ENCODE measurements at places on chromosomes 11 and 22.

- DNase-seq: no peak
Observed at GRCh38 chr11:105152021-105152512, 12.5 kb upstream of the CARD18 start.

DNA sequence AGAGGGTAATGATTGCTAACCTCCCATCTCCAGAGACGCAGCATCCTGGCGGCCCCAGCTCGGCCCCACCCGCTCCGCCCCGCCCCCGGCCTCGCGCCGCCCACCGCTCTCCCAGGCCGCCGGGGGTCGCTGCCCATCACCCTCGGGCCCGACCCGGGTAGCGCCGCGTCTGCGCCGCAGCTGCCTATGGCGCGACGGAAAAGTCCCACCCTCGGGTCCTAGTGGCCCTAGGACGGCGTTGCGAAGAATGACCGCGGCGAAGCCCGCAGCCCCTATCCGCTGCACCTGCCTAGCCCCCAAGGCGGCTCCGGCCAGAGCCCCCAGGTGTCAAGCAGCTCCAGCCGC lies 457 bp downstream of the CPSF7 start:
- DNase-seq: no peak

DNA sequence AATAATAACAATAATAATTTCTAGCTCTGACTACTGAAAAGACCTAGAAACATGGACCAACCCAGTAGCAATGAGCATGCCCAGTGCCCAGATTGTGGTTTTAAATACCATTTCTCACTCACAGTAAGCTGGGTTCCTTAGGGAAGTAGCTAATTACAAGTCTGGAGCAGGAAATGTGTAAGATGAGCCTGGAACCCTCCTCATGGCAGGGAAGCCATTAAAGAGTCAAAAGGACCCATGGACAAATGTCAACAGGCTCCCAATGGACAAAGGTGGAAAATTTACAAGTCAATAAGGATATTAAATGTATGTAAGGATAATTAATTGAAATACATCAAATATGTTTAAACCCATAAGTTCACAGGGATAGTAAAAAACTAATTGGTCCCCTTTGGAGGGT lies 10.6 kb upstream of the CSNK2A3 start:
- no peak for DNase-seq

DNA sequence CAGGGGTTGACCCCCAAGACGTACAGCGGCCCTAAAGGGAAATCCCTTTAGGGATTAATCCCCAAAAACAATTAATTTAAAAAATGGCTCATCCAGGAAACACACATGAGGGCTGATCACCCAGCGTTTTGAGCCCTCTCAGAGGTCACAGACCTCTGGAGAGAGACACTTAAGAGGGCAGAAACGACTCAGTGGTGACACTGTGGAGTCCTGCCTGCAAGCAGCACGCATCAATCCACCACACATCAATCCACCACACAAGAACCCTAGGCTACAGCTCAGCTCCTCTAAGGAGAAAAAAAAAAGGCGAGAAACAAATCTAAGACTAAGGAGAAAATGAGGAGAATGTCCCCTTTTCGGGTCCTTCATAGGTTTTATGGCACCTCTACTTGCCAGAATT lies 12.5 kb upstream of the SELENOH start:
- no peak for DNase-seq

DNA sequence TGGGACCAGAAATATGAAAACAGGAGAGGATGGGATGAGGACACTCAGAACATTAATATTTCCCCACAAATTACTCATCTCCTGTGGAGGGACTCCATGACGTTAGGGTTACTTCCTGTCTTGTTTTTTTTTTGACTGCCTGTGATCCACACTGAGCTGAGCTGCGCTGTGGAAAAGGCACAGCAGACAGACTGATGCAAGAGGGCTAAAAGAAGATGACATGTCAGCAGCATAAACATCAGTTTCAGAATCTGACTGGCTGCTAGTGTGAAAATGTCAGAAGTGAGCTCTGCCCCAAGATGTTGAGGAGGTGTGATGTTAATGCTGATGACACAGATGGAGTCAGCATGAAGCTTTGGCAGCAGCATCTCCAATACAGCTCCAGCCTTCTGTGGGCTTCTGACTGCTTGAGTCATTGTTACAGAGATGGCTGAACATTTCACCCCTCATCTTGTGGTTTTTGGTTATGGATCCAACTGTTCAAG lies 286.8 kb downstream of the BLID start:
- DNase-seq: no peak

DNA sequence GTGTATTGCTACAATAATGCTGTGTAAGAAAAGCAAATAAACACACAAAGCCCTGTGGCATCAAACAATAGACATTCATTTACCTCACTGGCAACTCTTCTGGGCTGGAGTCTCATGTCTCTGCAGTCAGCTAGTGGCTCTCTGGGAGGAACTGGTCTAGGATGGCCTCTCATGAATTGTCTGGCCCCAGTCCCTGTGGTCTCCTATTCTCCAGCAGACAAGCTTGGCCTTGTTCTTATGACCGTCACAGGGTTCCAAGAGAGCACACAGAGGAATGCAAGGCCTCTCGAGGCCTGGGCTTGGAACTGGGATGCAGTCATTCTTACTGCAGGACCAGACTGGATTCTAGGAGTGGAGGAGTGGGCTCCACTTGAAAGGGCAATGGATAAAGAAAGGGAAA lies 141.2 kb upstream of the NTM start:
- no peak for DNase-seq

DNA sequence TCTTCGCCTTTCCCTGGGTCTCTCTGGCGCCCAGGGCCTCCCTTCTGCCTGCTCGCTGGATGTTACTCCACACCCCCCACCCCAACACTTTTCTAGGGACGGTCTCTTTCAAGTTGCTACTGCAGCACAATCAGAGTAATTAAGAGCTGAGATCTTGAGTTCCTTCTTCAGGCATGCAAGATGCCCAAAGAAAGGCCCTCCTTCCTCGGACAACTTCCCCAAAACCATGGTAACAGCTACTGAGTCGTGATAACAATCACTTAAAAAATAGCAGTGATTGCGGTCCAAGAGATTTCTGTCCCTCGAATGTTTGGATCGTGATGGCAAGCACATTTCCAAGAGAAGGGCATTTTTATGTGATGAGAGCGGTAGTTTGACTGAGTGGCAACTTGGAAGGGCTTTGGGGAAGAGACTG lies 638 bp upstream of the TENM4 start:
- DNase-seq: peak; percentile 53

DNA sequence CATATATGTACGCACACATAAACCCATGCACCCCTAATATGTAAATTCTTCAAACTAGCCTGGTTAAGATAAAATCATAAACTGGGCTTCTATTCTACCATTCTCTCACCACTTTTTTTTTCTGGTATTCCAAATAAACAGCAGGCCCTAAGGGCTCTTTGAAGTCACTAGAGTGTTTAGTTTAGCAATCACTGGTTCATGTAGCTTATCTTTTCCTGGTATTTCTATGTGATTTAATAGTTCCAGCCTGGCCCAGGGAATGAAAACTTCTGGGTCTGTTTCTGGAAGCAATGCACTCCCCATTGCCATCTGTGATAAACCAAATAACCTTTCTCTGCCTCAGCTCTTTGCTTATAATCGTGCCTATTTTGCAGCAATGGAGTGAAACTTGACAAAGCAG lies 10.7 kb upstream of the MPPED2 start:
- DNase-seq: no peak

DNA sequence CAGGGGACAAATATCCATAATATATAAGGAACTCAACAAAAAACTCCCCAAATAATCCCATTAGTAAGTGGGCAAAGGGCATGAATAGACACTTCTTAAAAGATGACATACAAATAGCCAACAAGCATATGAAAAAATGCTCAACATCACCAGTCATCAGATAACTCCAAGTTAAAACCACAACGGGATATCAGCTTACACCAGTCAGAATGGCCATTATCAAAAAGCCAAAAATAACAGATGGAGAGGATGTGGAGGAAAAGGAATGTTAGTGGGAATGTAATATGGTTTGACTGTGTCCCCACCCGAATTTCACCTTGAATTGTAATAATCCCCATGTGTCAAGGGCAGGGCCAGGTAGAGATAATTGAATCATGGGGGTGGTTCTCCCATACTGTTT lies 350.1 kb downstream of the GUCY1A2 start:
- no peak for DNase-seq

DNA sequence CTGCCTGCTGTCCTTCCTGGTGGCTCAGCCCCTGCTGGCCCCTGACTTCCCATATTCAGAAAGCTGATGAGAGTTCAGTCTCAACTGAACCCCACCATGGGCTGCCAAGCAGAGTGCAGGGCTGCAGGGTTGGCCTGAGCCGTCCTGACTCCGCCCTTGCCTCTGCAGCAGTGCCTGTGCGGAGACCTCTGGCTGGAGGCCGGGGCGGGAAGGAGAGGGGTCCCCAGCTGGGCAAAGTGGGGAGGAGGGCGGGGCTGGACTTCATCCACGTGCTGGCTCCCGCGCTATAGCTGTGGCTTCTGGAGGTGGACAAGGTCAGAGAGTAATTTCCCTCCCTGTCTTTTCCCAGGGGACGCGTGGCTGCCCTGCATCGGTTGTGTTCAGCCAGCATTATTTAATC lies 13.6 kb downstream of the GLB1L3 start:
- DNase-seq: no peak

- DNase-seq: no peak
Observed at GRCh38 chr11:111735262-111736116, 30.7 kb downstream of the PPP2R1B start.

DNA sequence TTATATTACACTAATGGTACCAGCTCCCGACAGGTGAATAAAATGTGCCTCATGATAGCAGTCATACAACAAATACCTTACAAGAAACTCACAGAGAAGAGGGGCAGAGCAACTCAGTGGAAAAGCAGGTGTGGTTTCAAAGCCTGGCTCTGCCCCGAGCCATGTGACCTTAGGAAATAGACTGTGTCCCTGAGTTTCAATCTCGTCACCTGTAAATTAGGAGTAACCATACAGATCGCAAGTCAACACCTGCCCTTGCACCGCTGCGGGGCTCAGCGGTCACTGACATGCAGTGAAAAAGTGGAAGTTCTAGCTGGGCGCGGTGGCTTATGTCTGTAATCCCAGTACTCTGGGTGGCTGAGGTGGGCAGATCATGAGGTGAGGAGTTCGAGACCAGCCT lies 11.9 kb upstream of the MRTFA start:
- no peak for DNase-seq

GRCh38 chr11:133827556-133827955 lies 17.8 kb downstream of the SPATA19 start:
- no peak for DNase-seq

DNA sequence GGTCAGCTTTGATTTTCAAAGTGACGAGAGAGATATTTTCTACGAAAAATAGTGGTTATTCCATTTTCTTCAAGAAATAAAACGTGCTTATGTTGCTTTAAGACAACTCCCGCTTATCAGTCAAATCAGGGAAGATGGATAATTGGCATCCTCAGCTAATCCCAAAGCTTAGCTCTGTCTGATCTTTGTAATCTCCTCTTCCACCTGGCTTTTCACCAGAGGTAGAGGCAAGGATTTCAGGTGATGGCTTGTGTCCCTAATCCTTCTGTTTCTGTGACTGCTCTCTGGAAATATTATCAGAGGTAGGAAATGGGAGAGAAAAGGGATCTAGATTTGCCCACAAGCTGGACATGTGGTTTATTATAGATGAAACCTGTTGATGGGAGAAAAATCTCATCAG lies 78.9 kb downstream of the DBX1 start:
- DNase-seq: no peak

DNA sequence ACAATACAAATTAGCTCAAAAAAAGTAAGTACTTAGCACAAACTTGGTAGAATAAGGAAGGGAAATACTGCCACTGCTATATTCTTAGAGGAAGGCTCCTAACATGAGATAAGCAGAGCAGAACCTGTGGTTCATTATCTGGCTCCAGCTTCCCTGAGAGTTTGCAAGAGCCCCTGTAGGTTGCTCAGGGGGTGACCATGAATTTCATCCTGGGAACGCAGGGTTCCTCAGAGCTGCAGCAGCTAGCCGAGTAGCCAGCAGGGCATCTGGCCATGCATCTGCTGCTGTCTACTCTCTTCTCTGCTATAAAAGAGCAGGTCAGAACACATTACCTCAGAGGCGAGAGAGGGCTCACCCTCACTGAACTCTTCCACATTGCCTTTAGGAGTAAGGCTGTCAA lies 67.3 kb downstream of the TRPC6 start:
- no peak for DNase-seq

DNA sequence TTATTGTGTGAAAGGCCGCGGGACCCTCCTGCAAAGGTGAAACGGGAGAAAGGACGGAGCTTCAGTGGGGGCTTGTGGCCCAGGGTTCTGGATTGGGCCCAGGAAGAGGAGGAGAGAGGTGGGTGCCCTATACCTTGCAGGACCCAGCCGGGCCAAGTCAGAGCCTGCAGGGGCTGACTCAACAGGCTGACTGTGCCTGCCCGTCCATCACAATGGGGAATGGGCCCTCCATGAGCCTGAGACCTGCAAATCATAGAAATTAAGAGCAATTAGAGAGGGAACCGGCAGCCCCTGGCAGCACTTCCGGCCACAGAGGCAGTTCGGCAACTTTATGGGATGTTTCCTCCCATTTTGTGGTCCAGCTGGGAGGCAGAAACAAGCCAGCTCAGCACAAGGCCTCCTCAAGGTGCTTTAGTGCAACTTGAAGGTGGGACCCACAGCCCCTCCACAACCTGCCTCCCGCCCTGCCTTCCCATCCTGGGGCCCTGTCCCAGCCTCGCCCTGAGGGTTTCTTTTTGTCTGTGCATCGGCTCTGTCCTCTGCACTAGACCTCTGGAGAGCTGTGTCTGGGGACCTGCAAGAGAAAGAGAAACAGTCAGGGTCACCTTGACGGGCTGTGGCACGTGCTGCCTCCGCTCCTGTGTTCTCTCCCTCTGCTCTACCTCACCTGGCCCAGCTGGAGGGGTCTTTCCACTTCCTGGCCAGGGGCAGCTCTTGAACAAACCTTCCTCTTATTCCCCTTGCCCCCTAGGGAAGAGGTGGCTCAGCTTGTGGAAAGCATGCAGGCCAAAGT lies 19.1 kb upstream of the NECTIN1 start:
- DNase-seq: peak; percentile 28

DNA sequence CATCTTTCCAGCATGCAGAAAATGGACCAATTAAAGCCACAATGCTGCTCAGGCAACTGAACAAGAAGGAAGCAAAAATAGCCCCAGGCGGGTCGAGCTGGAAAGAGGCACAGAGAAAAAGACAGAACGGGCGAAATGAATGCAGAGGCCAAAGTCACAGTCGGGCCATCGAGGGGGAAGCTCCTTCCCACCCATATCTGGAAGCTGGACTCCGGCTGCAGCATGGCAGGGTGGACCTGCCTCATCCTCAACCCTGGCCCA lies 58.6 kb upstream of the PRDM11 start:
- DNase-seq: no peak

DNA sequence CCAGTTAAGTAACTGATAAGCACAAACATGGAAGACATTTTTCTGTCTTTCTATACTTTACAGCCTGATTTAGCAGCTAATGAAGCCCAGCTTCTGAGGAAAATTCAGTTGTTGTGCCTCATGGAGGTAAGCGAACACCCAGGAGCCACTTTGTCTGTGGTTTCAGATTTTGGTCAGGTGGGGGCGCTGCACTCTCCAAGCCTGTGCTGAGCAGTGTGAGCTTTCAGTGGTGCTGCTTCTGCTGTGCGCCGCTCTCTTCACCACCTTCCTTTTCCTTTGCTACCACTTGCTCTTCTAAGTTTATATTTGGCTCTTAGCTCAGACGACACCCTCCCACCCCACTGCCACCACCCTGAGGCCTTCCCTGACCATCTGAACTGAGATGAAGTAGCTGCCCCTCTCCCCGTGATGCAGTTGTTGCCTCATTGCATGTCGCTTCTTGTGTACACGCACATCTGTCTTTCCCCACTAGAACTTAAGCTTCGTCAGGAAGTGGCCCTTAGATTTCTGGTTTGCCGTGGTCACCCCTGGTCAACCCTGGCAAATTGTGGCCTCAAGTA lies 14.0 kb downstream of the PSMD13 start:
- peak; percentile 80 for DNase-seq

Measured in KBM-7 (cell line).